ENCODE measurements at places on chromosomes 2 and 18.

DNA sequence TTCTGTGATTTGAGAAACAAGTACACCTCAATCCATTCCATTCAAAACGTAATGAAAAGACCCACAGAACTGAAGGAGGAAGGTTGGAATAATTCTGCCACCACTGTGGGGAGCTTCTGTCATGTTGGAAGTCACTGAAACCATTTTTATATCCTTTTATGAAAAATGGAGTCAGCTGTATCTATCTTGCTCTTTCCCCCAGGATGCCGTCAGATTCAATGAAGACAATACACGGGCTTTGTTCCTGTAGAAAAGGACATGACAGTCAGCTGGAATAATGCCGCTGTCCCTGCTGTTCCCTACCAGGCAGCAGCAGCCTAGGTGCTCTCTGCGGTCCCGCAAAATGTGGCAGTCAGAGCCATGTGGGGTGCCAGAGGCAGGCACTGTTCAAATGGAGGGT, 52.5 kb upstream of the APCDD1 start:
- DNase-seq = no peak

GRCh38 chr18:37272226-37272625, 293.4 kb downstream of the CELF4 start:
- no peak for DNase-seq

DNA sequence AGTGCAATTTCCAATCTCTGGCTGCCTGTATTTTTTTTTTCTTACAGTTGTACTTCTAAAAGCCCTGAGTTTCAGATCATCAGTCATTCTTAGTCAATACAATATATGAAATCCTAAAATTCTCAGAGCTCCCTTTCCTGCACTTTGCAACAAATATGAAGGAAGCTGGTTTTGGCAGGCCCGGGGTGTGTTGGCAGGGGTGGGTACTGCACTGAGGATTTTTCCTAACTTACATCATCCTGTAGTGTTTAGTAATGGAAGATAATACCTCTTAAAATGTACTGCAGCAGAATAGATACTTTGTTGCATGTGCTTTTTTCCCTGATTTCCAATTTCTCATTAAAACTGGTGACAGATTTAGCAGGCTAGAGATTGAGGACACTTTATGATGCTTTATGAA, 374.6 kb downstream of the PTH2R start:
- no peak for DNase-seq

DNA sequence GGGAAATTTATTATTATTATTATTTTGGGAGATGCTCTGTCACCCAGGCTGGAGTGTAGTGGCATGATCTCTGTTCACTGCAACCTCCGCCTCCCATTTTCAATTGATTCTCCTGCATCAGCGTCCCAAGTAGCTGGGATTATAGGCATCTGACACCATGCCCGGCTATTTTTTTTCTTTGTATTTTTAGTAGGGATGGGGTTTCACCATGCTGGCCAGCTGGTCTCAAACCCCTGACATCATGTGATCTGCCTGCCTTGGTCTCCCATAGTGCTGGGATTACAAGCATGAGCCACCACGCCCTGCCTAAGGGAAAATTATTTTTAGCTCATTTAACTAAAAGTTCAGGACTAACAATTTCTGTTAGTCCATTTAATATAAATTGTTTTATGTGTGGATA, 109.2 kb upstream of the SESTD1 start:
- DNase-seq = no peak

DNA sequence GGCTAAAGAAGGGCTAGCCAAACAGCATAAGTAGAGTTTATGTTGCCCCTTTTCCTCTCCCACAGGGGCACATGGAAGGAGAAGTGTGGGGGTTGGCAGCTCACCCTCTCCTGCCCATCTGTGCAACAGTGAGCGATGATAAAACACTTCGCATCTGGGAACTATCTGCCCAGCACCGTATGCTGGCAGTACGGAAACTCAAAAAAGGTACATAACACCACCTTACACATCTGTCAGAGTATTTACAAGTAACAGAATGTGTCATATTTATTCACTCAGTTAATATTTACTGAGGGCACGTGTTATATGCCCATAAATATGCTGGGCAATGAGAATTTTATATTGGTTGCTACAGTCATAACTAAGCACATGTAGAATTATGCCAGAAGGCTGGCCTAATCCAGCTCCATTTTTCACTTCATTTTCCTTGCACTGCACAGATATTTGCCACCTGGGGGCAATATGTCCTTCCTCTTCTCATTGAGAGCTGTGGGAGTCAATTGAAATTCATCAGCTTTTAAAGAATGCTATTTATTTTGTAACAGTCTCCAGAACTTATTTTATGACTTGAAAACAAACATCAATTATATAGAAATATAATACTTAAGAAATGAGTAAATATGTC, 150.6 kb downstream of the RTN4 start:
- no peak for DNase-seq

- no peak for DNase-seq
Observed at GRCh38 chr2:178415979-178416378, 35.0 kb downstream of the PRKRA start.

DNA sequence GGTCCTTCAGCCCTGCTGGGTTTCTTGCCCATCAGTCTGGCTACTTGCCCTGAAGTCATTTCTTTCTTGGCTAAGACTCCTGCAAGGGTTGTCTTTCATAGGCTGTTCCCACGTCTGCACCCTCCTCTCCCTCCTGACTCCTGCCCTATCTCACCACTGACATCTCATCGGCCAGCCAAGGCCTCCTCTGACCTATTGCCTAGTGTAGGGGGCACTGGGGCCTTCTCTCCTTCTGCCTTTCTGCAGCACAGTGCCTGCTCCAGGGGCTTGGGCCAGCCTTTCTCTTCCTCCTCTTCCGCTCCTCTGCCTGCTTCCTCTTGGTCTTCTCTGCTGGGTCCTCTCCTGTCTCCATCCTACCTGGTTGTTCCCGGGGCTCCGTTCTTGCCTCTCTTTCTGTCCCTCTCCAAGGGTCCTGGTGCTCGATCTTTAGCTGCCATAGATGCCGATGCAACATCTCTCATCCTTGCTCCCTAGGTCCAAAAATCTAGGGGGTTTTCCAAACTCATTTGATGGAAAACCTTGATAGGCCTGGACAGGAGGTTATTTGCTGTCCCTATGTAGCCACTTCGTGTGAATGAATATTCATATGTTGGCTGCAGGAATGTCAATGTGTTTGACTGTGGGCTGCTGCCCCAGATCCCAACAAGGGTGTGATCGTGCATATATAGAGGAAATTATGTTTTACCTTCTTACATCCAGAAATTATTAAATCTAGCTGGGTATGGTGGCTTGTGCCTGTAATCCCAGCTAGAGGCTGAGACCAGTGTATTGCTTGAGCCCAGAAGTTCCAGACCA, 9.7 kb upstream of the NT5DC4 start:
- no peak for DNase-seq

DNA sequence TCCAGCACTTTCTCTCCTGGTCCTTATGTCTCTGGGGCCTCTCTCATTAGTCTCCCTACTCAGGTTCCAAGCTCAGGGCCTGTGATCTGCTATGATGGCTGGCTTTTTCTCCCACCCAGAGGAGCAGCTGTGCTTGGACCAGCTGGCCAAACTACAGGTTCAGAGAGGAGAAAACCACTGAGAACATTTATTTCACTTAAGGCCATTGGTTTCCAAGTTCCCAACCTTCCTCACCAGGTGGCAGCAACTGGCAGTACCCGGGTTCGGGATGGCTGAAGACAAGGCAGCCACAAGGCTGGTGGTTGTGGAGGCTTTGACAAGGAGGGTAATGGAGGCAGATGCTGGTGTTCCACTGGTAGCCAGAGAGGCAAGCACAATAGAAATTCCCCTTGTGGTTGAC, 29.9 kb upstream of the SELENOI start:
- no peak for DNase-seq

DNA sequence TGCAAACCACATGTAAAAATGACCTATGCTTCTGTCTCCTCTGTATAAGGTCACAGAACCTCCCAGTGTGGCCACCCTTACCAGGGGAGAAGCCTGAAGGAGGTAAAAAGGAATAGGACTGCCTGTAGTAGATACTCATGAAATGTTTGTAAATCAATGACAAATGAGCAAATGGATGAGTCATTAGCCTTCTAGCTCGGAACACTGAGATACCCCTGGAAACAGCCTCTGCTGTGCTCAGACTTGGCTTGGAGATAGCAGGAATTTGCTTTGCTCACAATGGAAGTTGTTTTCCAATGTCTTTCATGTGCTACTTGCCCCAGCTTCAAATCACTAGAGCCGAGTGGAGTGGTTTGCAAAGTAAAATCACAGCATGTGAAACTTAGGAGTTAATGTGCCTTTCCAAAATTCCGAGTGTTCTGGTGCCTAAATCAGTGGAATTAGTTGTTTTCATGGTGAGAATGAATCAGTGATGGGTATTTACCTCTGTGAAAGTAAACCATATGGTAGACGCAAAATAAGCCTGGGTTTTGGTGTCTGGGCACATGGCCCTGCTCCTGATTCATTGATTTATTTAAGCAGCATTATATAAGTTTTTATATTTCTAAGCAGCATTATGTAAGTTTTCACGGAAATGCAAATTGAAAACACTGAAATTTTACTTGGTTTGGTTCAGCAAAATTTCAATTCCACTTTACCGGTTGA, 154.0 kb upstream of the MAP3K20 start:
- DNase-seq = no peak

GRCh38 chr18:35479911-35480586, 17.7 kb downstream of the INO80C start:
- DNase-seq = no peak

- no peak for DNase-seq
Observed at GRCh38 chr2:188788621-188789020, 185.6 kb upstream of the COL3A1 start.

DNA sequence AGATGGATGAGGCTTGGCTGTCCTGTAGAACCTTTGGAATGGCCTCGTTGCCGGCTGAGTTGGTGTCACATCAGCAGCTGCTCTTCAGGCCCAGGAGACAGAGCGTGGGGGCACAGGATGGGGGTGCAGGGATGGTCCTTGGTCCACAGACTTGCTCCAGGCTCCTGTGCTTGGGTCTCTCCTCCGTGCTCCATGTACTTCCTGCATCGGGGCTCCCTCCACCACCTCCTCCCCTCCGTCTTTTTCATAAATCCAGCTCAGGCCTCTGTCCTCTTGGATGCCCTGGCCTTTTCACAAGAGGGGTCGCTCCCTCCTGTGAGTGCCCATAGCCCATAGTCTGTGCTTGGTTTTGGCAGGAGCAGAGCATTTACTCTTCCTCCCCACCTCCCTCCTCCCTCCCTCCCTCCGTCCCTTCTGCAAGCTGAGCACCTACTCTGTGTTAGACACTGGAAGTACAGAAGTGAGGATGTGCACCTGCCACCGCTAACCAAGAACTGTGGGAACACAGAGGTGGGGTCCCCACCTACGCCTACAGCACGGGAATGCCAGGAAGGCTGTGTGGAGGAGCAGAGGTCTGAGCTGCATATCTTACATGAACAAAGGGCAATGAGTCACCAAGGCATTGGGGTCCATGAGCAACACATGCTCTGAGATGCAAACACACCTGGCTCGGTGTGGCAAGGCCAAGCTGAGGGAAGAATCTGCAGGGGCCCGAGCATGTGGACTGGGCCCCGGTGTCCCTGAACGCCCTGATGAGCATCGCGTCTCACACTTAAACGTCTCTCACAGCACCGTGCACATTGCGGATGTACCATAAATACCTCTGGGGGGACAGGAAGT, 458.7 kb upstream of the HS6ST1 start:
- no peak for DNase-seq

DNA sequence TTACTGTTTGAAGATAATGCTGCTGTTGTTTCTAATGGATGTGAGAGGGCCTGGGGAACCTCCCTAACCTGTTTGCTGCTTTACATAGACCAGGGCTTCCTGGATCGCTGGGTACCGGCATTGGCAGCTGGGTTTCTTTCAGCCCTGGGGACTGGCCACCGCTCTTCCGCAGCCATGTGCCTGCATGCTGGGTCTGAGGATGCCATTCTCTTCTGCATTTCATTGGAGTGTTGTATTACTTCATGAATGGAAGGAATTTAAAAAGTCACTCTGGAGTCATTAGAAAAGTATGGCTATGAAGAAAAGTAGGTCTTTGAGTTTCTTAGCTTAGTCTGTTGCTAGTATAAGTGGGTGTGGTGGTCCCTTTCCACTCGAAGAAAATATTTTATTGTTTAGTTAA, 107.3 kb upstream of the MGAT5 start:
- no peak for DNase-seq

- DNase-seq = no peak
Observed at GRCh38 chr2:232925153-232925820, 55.2 kb downstream of the SNORC start.

DNA sequence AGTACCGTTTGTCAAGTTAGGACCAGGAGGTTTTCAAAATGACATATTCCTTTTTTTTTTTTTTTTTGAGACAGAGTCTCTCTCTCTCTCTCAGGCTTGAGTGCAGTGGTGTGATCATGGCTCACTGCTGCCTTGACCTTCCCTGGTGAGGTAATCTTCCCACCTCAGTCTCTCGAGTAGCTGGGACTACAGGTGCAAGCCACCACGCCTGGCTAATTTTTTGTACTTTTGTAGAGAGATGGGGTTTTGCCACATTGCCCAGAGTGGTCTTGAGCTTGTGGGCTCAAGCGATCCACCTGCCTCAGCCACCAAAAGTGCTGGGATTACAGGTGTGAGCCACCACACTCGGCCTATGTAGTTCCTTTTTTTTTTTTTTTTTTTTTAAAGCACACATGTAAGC, 127.9 kb upstream of the SEC11C start:
- no peak for DNase-seq

- DNase-seq = no peak
Observed at GRCh38 chr2:69097148-69097610, 84.2 kb downstream of the ANTXR1 start.

DNA sequence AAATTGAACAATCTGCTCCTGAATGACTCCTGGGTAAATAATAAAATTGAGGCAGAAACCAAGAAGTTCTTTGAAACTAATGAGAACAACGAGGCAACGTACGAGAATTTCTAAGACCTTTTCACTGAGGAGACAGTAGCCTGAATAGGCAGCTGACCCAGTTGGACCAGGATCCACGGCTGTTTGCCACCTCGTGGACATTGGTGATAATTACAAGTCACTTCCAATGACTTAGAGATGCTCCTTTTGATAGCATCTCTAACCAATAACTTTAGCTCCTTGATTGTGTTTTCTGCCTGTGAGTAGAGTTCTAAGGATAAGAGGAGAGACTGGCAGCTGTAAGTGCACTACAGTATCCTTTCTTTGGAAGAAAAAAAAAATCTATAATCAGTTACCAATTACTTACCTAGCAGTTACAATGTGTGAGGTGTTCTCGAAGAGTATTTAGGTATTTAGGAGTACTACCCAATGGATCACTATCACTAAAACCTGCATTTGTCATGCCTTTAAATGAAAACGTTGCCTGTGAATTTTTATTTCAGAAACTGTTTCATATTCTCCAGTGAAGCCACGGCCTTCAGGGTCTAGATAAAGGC, 31.3 kb upstream of the CNTNAP5 start:
- no peak for DNase-seq

DNA sequence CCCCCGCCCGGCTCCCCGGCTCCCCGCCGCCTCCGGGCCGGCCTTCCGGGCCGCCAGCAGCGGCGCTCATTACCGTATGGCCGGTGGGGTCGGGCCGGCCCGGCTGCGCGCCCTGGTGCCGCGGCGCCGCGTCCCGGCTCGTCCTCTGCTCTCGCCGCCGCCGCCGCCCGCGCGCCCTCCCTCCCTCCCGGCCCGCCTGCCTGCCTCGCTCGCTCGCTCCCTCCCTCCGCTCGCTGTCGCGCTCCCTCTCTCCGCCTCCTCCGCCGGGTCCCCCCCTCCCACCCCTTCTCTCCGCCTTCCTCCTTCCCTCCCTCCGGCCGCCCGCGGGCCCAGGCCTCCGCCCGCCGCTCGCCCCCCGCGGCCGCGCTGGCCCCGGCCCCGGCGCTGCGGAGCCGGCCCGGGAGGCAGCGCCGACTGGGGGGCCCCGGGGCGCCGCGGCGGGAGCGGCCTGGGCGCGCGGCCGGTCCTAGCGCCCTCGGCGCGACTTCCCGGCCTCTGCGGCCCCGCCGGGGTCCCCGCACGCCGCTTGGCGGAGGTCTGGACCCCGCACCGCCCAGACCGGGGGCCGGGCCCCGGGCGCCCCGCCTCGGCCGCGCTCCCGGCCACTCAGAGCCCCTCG, at the start of gene DNMT3A:
TSS of gene DNMT3A (minus strand) at position 173 of the 619 bp plus-strand sequence. CDS start 27,941 bp downstream, outside the sequence.
- DNase-seq = peak; percentile 61

All from natural killer cell treated with Interleukin-12 subunit alpha and Interleukin-12 subunit beta and Interleukin-15 and Interleukin-18, amount 100 ng/mL, for 72 hours (primary cell).